ENCODE measurements at places on chromosomes 4 and X.

DNA sequence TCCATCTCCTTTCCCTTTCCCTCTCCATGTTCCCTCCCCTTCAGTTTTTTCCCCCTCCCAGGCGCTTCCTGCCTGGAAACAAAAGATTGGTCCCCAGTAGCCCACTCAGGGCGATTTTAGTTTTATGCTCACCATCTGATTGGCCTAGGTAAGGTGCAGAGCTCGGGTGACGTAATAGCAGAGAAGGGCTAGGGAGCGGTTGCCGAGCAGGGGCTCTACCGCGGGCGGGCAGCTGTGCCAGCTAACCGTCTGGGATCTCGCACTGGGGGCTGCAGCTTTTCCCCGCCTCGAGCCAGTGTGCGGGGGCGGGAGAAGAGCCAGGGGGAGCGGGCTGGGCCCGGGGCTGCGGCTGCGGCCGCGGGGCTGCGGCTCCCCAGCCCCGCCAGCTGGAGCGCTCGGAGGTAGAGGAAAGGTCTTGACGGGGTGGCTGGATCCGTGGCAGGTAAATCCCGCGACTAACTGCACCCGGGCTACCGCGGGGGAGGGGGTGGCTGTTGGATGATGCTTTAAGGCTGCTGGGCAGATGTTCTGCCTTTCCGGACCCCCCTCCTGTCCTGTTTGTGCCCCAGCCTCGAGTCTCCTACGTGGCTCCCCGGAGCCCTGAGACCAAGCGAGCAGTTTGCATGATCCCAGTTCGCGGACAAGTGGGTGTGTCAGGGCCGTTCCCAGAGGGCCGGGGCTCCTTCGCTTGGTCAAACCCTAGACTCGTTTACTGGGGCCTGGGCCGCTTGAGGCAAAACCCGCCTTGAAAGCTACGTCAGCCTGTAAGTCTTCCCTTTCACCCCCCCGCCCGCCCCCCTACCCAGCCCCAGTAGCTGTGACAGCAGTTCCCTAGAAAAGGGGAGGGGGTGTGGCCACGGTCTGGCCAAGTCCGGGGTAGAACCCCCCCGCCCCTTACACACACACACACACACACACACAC is at the start of gene PAK3:
Gene PAK3, plus strand, starts transcription at position 218 of the 922 bp plus-strand sequence. CDS start 26,913 bp downstream, outside the sequence.
- DNase-seq: peak; percentile 57

DNA sequence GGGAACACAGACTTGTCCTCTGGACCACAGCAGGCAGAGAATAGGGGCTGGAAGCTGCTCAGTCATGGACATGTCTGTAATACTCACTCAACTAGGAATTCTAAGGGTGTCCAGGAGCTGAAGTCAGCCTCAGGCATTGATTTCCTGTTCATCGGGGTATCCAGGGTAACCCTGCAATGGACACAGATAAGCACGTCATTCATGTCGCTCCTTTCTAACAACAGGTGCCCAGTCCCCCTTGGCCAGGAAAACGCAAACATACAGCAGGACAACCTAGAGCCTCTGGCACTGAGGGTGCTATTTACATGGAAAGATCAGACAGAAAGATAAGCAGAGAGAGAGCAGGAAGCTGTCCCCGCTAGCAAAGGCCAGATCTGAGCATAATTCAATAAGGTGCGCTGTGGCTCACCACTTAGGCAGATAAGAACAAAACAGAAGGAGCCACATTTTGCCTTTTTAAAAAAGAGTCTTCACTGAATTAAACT is 21.3 kb downstream of the QDPR start:
- no peak for DNase-seq

GRCh38 chr4:47945930-47946726 is 31.7 kb upstream of the NFXL1 start:
- DNase-seq: no peak

- DNase-seq: no peak
Measured at GRCh38 chrX:136028383-136028984, 43.2 kb downstream of the SLC9A6 start.

- no peak for DNase-seq
Measured at GRCh38 chr4:75046641-75047040, 113.7 kb downstream of the PARM1 start.

GRCh38 chr4:110637408-110638088 is 14.7 kb upstream of the PITX2 start:
- DNase-seq: no peak
